ENCODE measurements at places on chromosomes 1 and 21. TPM values are rescaled to one million over a fixed set of nuclear protein-coding genes. Genes with fewer than 3 reads are reported as not detected.

- no peak for DNase-seq
Observed at GRCh38 chr1:77182083-77182482, 37.1 kb downstream of the PIGK start.

DNA sequence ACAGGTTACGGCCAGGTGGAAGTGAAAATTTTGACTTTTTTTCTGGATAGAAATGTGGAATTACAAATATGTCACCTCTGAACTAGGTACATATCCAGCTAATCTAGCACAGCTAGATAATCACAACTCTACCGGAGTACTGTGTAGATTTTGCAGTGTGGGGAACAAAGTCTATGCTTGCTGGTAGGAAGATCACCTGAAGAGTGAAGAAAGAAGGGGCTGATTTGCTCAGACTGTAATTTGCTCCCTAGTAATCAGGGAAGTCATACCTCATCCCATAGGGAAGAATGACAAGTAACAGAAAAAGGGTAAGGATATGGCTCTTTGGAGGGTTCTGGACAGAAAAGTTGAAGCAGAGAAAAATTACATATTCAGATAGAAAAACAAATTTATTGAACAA is 319.6 kb upstream of the TMPRSS15 start:
- no peak for DNase-seq

GRCh38 chr1:36553591-36554322 is 71.0 kb upstream of the CSF3R start:
- DNase-seq: peak; percentile 42

- peak; percentile 50 for DNase-seq
Observed at GRCh38 chr1:31769720-31770390, 5.7 kb upstream of the ADGRB2 start.

DNA sequence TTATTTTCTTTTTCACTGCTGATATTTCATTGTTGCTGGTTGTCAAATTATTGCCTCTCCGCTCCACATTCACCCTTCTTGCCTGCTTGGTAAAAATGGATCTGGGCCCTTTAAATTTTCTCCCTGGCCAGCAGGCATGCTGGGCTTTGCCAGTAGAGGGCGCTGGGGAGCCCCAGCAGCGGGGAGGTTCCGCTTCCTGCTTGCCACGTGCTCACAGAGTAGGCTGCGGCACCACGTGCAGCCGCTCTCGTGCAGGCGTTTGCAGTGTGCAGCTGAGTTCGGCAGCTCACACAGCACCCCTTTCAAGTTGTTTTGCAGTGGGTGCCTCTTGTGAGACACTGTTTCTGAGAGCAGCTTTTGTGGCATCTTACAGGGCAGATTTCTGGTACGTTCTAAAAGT is at the start of gene ACTL8:
Gene ACTL8 (plus strand): TSS at position 214 of the 400 bp plus-strand sequence. CDS start 67,676 bp downstream, outside the sequence.
- DNase-seq: no peak

DNA sequence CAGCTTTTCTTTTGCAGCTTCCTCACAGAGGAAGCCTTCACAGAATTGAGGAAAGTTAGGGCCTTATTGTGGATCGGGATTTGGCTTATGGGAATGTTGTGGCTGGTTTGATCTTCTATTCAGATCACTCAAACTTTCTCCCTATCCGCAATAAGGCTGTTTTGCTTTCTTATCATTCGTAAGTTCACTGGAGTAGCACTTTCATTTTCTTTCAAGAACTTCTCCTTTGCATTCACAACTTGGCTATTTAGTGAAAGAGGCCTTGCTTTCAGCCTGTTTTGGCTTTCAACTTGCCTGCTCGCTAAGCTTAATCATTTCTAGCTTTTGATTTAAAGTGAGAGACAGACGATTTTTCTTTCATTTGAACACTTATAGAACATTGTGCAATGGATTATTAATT is 181.9 kb upstream of the B3GALT2 start:
- no peak for DNase-seq

GRCh38 chr1:181701891-181702290 is 218.6 kb downstream of the CACNA1E start:
- DNase-seq: no peak

GRCh38 chr1:186620566-186621350 is 59.5 kb downstream of the PTGS2 start:
- no peak for DNase-seq

- no peak for DNase-seq
Observed at GRCh38 chr1:59697150-59697800, 117.5 kb upstream of the HOOK1 start.

DNA sequence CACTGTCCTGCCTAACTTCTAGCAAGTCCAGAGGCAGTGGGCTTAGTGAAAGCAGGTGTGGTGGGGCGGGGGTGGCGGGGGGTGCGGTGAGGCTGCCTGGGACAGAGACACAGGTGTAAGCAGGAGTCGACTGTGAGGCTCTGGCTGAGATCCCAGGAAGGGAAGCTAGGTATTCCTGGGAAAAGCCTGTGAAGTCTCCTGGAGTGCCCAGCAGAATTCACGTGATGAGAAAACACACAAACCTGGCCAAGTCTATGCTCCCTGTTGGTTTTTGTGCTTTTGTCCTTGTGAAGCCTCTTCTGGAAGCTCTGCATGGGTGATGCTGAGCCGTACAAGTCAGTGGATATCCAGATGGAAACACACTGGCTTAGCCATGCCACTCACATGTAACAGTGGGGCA is 5.3 kb downstream of the GALNT2 start:
- DNase-seq: no peak

- DNase-seq: no peak
Observed at GRCh38 chr1:216554934-216555333, 131.7 kb upstream of the USH2A start.

DNA sequence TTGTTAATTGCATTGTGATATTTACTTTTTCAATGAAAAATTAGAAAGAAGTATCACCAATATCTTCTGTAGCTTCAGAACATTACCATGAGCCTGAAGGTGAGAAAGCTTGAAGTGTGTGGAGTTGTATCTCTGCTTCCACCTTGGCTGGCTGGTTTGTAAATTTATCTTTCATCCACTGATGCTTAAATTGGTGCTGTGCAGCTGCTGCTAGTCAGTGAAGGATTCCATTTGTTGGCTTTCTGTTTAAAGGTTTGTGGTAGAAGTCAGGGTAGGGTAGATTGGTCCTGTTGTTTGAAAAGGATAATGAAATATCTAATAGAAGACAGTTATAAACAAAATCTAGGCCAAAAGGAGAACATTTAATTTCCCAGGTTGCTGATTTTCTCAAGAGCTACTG is 105.7 kb downstream of the C1orf21 start:
- no peak for DNase-seq

GRCh38 chr21:28256420-28256831 is 736.3 kb downstream of the LTN1 start:
- DNase-seq: peak; percentile 39

DNA sequence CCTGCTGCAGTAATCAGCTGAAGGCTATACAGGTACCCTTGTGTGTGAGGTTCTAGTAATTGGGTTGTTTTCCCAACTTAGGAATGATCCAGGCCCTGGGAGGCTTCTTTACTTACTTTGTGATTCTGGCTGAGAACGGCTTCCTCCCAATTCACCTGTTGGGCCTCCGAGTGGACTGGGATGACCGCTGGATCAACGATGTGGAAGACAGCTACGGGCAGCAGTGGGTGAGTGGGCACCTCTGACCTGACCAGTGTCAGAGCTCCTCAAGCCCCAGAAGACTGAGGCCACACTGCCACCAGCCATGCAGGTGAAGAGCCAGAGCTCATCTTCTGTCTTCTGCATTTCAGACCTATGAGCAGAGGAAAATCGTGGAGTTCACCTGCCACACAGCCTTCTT is 27.7 kb downstream of the ATP1A1 start:
- no peak for DNase-seq

DNA sequence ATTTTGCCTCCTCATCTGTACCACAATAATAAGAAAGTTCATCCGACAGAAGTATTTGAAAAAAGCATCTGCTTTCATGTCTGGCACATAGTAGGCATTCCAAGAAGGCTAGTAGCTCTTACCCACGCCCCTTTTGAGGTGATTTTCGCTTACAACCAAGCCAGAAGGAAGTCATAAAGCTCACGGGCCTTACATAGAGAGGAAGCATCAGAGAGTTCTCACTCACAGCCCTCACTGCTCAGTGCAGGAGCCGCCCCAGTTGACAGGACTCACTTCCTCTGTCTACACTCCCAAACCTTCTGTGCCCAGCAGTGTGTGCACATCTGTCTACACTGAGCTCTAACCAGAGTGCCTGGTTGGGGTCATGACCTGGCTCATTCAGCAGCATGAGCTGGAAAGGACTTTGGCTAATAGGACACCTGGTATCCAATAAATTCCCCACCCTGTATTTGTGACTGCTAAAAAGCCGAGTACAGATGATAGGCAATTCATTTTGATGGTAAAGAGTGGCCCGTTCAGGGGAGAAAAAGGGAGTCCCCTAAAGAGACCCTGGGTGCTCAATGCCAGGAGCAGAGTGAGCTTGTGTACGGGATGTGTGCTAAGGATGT is 36.8 kb upstream of the DUSP10 start:
- no peak for DNase-seq

- no peak for DNase-seq
Observed at GRCh38 chr1:46991083-46991923, 32.2 kb upstream of the CYP4X1 start.

- no peak for DNase-seq
Observed at GRCh38 chr1:6358144-6358624, 35.4 kb downstream of the ACOT7 start.

GRCh38 chr1:234999513-234999940 is 129.1 kb downstream of the TOMM20 start:
- no peak for DNase-seq

- DNase-seq: no peak
Observed at GRCh38 chr1:41318135-41318534, 43.1 kb upstream of the FOXO6 start.

DNA sequence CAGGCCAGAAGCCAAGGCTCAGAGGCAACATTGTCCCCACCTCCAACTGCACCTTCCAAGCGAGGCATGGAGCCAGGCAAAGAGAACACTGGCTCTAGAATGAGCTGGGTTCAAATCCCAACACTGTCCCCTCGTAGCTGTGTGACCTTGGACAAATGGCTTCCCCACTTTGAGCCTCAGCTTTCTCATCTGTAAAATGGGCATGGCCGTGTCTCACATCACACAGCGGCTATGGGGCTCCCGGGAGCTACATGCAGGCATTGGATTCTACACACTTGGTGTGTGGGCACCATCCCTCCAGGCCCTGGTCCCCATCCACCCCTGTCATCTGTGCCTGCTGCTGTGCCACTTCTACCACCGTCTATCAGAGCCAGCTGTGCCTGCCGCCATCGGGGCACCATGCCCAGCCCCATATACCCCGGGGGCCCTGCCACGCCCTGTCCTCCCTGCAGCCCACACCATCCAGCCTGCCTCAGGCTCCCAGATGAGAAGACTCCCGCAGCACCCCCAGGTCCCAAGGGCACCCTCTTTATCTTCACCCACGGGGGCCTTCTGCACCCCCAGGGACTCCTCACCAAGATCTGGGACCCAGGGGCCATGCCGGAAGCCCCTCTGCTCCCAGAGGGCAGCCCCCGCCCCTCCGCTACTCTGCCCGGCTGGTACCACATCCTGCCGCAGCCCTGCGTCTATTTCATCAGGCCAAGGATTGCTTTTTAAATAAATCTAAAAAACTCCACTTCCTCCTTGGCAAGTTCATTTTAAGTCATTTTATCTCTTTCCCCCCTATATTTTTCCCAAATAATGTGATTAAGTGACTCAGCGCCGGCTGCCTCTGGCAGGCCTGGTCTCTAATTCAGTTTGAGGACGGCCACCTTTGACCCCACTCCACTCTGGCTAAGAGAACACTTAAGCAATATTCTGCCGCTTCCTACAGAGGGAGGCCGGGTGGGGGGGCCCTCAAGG is 107.8 kb upstream of the TARDBP start:
- no peak for DNase-seq

GRCh38 chr21:31624961-31625491 is 34.5 kb upstream of the SOD1 start:
- DNase-seq: no peak

DNA sequence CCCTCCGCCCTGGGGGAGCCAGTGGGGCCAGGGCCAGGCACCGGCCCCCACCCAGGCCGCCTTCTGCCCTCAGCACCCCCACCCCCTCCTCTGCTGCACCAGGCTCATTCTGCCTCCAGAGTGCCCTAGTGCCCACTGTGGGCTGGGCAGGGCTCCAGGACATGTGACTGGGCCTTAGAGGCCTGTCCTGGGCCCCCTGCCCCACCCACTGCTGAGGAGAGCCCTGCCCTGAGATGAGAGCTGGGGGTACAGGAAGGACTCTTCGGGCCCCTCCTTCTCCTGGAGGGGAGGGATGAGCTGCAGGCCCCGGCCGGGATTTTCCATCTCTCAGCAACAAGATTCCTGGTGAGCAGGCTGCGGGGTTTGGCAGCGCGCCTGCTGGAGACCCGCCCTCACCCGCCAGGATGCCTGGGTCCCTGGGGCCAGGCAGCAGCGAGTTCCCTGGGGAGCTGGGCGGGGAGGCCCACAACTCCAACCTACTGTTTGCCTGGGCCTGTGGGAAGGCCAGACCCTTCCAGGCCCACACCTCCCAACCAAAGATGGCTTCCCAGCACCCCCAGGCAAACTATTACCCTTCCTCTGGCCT is 14.0 kb downstream of the AHDC1 start:
- no peak for DNase-seq

DNA sequence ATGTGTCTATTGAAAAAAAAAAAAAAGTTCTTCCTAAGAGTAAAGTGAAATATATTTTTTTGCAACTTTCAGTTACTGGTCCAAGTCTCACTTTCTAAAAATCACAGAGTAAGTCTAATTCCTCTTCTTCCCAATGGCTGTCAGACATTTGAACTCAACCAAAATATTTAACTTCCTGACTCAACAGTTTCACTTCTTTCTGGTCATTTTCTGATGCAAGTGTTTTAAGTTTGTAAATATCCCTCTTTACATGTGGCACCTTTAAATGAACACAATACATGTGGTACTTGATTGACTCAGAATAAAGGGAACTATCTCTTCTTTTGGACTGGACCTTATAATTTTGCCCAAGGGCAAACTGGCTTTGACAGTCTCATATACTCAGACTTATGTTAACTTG is 76.7 kb downstream of the ASH1L start:
- no peak for DNase-seq

DNA sequence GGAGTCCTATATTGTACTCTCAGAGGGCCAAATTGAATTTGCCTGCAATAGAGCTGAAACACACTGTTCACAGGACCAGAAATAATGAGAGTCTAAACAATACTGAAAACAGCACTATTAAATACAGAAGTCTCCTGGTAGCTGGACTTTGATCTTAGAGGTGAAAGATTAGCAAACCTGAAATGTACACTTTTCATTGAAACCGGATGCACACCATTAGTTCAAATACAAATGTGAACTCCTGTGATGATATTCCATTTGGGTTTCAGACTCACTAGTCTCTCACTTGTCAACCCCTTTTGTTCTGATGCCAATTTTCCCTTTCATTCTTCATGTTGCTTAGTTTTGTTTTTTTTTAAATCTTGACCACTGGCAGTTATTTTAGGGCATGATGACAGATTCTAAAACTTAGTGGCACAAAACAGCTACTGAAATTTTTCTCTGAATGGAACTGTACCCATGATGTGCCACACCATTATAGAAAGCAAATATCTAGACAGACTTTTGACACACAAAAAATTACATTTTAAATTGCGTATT is 5.9 kb upstream of the TNFSF4 start:
- DNase-seq: no peak

The CR1L gene
- total RNA-seq: not detected

The TMCC2 gene
- 2.8 TPM for total RNA-seq

The PRKCZ gene
- 29.8 TPM for total RNA-seq

The ENSA gene
- 181 TPM for total RNA-seq

The VANGL2 gene
- total RNA-seq: 6.5 TPM

The SLAMF1 gene
- 2.8 TPM for total RNA-seq

The CAMTA1 gene
- total RNA-seq: 67.9 TPM

The SLC45A1 gene
- total RNA-seq: 5.0 TPM

The S1PR1 gene
- total RNA-seq: 14.6 TPM

The MCOLN3 gene
- total RNA-seq: 2.8 TPM
